ENCODE measurements at places on chromosomes 3 and 15.

DNA sequence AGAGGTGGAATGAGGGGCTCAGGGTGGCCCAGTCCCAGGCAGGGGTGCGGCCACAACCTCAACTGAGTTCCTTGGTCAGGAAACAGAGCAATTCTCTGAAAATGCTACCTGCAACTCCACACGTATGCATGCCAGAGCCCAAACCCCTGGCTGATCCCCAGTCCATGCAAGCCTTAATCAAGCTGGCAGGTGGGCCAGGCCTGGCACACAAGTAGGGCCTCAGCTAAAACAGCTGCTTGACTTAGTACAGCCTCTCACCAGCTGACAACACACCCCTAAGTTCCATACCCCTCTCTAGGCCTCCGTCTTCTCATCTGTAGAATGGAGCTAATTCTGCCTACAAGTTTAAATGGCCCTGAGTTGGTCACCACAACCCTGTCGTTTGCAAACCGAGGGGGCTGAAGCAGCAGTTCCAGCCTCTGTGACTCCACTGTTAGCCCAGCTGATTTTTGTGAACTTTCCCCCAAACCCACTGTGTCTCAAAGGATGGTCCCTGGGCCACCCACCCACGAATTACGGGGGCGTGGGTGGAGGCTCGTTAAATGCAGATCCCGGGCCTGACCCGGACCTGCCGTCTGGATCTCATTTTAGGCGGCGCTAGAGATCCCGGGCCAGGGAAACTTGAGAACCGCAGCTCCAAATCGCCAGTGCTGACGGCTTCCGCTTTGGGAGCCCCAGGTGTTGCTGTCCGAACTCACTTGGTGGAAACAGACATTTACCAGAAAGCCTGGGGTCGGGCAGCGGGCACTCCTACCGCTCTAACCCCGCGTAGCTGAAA, 927 bp downstream of the CHDH start:
- no peak for DNase-seq

DNA sequence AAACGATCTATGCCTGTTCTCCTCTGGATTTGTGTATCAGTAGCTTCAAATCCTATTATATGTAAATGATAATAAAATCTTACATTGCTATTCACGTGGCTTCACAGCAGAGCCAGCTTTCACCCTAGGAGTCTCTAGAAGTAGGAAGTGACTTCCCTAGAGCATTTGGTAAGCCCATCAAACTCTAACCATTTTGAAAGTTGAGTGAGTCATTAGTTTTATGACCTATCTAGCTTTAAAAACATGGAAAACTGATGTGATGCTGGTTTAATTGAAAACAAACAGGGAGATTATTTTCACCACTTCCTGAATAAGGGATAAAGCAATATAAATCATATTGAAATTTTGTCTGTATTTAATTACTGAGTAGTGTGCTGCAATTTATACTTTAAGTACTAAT, 275.2 kb downstream of the EPHA6 start:
- DNase-seq: no peak

- DNase-seq: no peak
These were observed 54.4 kb downstream of the WWTR1 start for GRCh38 chr3:149603126-149604074.

- no peak for DNase-seq
These were observed 253.2 kb downstream of the BBX start for GRCh38 chr3:107775974-107776373.

- no peak for DNase-seq
These were observed 15.4 kb downstream of the TMEM44 start for GRCh38 chr3:194617827-194618226.

Data from stimulated activated CD4-positive, alpha-beta T cell treated with anti-CD3 and anti-CD28 coated beads, Interleukin-4, amount 100 ng/mL, for 48 hours (primary cell).